Astrocyte (in vitro differentiated cells and primary cell): ENCODE measurements at places on chromosomes 11 and 22. TPM values are rescaled to one million over a fixed set of nuclear protein-coding genes. Genes with fewer than 3 reads are reported as not detected.

GRCh38 chr22:28942801-28943500 is 59.6 kb downstream of the ZNRF3 start:
- no peaks in the 10 kb centered on the region for H3K27me3 ChIP-seq
- H3K36me3 ChIP-seq = no peaks in the 10 kb centered on the region
- no peak overlapping the region for H3K27ac ChIP-seq
- no peak overlapping the region for H3K4me3 ChIP-seq
- H3K4me1 ChIP-seq = no peaks in the 10 kb centered on the region
- no peak for DNase-seq

GRCh38 chr22:30181459-30182349 is 64.9 kb downstream of the LIF start:
- no peaks in the 10 kb centered on the region for H3K27me3 ChIP-seq
- no peak overlapping the region for H3K27ac ChIP-seq
- H3K4me3 ChIP-seq = no peak overlapping the region
- no peak for DNase-seq

GRCh38 chr11:91527380-91528030 is 697.1 kb upstream of the FAT3 start:
- DNase-seq = no peak
- no peak overlapping the region for H3K27ac ChIP-seq
- no peaks in the 10 kb centered on the region for H3K4me1 ChIP-seq

GRCh38 chr11:2090172-2091111 is 48.7 kb downstream of the IGF2 start:
- H3K4me3 ChIP-seq = no peak overlapping the region
- H3K36me3 ChIP-seq = no peaks in the 10 kb centered on the region
- H3K27ac ChIP-seq = no peak overlapping the region
- H3K4me1 ChIP-seq = peaks cover 8% of the 10 kb centered on the region
- no peaks in the 10 kb centered on the region for H3K27me3 ChIP-seq

The SCGB1C1 gene
- not detected in 2 replicates for total RNA-seq

The VSIG2 gene
- total RNA-seq = 0.18 TPM in 1 of 2 replicates, not detected in the other

GRCh38 chr22:48088251-48088650 is 1325.8 kb downstream of the TBC1D22A start:
- no peaks in the 10 kb centered on the region for H3K4me1 ChIP-seq
- H3K27ac ChIP-seq = no peak overlapping the region
- H3K27me3 ChIP-seq = no peaks in the 10 kb centered on the region
- no peak overlapping the region for H3K4me3 ChIP-seq

DNA sequence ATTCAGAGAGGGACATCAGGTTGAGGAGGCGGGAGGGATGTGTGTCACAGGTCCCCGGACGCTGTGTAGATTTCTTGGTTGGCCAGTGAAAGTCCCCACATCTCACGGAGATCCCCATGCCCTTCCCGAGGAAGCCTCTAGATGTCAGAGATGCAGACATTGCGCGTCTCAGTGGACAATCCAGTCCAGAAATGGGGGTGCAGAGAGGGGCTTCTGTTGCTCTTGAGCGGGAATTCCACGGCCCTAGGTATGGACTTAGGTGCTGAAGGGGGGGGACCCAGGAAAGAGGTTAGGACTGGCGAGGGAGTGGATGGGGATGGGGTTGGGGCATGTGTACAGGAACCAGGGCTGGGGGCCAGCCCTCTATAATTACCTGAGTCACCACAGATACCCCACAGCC is 7.0 kb downstream of the THY1 start:
- H3K27ac ChIP-seq = no peak overlapping the region
- no peak for DNase-seq

DNA sequence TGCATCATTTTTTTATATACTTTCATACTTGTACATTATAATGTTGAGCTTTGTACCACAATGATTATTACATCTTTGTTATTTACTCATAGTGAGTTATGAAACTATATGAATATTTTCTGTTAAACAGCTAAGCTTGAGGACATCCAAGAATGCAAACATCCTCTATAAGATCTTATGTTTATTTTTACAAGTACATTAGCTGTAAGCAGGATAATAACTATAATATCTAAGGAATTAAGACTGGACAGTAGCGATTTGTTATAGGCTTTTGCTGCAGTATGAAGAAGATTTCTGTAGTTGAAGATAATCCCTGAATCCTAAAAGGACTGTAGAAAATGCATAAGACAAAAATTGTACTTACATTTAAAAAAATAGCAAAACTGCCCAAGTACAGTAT is 176.0 kb downstream of the METTL15 start:
- no peak for DNase-seq
- no peaks in the 10 kb centered on the region for H3K36me3 ChIP-seq
- no peaks in the 10 kb centered on the region for H3K27me3 ChIP-seq
- H3K27ac ChIP-seq = no peak overlapping the region
- no peaks in the 10 kb centered on the region for H3K4me1 ChIP-seq

DNA sequence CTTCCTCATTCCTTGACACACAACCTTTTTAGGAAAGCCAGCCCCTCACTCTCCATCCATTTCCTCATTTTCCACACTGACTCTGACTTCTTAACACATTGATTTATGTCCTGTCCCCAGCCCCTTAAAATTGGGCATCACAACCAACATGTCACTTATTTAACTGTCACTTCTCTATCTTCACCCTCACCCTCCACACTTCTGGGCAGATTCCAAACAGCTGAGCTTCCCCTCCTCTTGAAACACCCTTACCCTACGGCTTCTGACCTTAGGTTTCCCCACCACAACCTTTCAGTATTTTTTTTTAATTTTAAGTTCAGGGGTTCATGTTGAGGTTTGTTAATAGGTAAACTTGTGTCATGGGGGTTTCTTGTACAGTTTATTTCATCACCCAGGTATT is 696.3 kb downstream of the DLG2 start:
- H3K27ac ChIP-seq = no peak overlapping the region
- no peaks in the 10 kb centered on the region for H3K4me1 ChIP-seq
- no peaks in the 10 kb centered on the region for H3K27me3 ChIP-seq
- H3K4me3 ChIP-seq = no peak overlapping the region

The PRG3 gene
- not detected in 2 replicates for total RNA-seq

- peak overlapping the region; percentile 10 for H3K27ac ChIP-seq
- no peaks in the 10 kb centered on the region for H3K4me1 ChIP-seq
- DNase-seq = peak; percentile 88
- H3K36me3 ChIP-seq = no peaks in the 10 kb centered on the region
Observed at GRCh38 chr22:40668611-40669411, 10.5 kb upstream of the MCHR1 start.

- H3K27me3 ChIP-seq = no peaks in the 10 kb centered on the region
- H3K36me3 ChIP-seq = no peaks in the 10 kb centered on the region
- DNase-seq = no peak
- H3K4me1 ChIP-seq = peaks cover 5% of the 10 kb centered on the region
- H3K27ac ChIP-seq = no peak overlapping the region
Observed at GRCh38 chr22:22927888-22928665, 40.5 kb downstream of the IGLL5 start.

GRCh38 chr11:125886997-125887372 is 483 bp upstream of the HYLS1 start:
- no peak for DNase-seq
- H3K4me3 ChIP-seq = peak overlapping the region; percentile 35
- H3K4me1 ChIP-seq = peaks cover 9% of the 10 kb centered on the region
- no peak overlapping the region for H3K27ac ChIP-seq

DNA sequence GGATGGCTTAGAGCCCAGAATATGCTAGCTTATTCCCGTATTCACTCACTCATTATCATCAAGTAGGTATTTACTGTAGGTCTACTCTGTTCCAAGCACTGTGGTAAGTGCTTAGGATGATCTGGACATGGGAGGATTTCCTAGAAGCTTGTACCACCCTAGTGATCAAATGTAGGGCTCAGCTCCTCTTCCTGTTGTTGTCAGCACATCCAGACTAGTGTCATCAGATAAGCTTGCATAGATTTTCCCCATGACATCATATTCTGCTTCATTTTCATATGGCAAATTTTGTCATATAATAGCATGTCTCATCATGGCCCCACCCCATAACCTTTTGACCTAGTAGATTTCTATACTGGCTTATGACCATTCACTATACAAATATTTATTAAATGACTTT is 19.3 kb upstream of the NUCB2 start:
- H3K4me1 ChIP-seq = peaks cover 8% of the 10 kb centered on the region
- peak; percentile 54 for DNase-seq
- H3K36me3 ChIP-seq = no peaks in the 10 kb centered on the region
- H3K4me3 ChIP-seq = no peak overlapping the region
- peak overlapping the region; percentile 67 for H3K27ac ChIP-seq

The TPBGL gene
- 0.20 and 0.41 TPM in 2 replicates for total RNA-seq

The SUSD2 gene
- total RNA-seq = 0.72 and 0.77 TPM in 2 replicates

- H3K4me3 ChIP-seq = no peak overlapping the region
- H3K36me3 ChIP-seq = peaks cover 6% of the 10 kb centered on the region
- peaks cover 11% of the 10 kb centered on the region for H3K4me1 ChIP-seq
- no peak for DNase-seq
Observed at GRCh38 chr11:612201-612960, 3.4 kb downstream of the IRF7 start.

DNA sequence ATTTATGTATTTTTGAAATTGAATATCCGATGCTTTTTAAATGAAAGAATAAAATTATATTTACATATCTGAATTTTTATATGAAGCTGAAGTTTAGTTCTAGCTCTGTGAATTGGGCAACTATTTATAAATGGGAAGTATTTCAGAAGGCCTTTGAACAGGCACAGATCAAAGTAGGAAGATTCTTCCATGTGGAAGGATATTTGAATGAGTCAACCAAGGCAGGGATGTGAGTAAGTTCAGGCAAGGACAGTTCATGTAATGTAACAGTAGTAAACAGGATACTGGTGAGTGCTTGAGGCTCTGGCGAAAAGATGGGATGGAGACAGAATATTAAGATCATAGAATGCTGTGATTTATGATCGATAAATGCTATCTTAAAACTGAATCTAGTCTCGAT is 417.8 kb upstream of the CCDC179 start:
- no peaks in the 10 kb centered on the region for H3K27me3 ChIP-seq
- no peaks in the 10 kb centered on the region for H3K36me3 ChIP-seq
- H3K27ac ChIP-seq = no peak overlapping the region
- no peaks in the 10 kb centered on the region for H3K4me1 ChIP-seq

The RBMXL2 gene
- total RNA-seq = not detected in 2 replicates

DNA sequence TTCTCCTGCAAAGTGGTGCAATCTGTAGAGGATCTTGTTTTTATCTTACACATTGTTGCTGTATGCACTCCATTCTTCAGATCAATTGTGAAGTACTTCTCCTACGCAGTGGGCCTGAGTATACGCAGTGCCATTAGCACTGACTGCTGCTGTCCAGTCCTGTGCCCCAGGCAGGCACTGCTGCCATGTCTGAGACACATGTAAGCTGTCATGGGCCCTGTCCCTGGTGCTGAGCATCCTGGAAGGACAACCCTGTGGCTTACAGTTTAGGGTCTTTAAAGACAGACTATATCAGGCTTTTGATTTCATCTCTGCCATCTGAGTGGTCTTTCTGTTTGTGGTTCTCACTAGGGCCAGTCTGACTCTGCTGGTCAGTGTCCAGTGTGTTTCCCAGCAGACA is 44.8 kb upstream of the PTPN5 start:
- DNase-seq = no peak
- no peaks in the 10 kb centered on the region for H3K4me1 ChIP-seq

DNA sequence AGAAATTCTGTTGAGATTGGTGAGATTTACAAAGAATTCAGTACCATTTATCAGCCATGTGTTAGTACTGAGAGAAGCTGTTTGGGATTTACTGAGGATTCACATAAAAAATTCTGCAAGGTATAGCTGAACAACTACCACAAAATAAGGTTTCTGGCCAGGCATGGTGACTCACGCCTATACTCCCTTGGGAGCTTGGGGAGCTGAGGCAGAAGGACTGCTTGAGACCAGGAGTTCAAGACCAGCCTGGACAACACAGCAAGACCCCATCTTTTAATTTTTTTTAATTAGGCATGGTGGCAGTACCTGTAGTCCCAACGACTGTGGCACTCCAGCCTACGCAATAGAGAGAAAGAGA is 86.7 kb downstream of the SIK3 start:
- peaks cover 12% of the 10 kb centered on the region for H3K4me1 ChIP-seq
- no peaks in the 10 kb centered on the region for H3K27me3 ChIP-seq
- DNase-seq = no peak
- peak overlapping the region; percentile 65 for H3K27ac ChIP-seq
- H3K36me3 ChIP-seq = peaks cover 2% of the 10 kb centered on the region

The KDELR3 gene
- 72.6 and 96.0 TPM in 2 replicates for total RNA-seq

The OR51B2 gene
- not detected in 2 replicates for total RNA-seq

- H3K36me3 ChIP-seq = no peaks in the 10 kb centered on the region
- no peak overlapping the region for H3K27ac ChIP-seq
- H3K4me1 ChIP-seq = no peaks in the 10 kb centered on the region
- DNase-seq = no peak
Observed at GRCh38 chr11:58135171-58135570, 9.8 kb upstream of the OR9I1 start.

DNA sequence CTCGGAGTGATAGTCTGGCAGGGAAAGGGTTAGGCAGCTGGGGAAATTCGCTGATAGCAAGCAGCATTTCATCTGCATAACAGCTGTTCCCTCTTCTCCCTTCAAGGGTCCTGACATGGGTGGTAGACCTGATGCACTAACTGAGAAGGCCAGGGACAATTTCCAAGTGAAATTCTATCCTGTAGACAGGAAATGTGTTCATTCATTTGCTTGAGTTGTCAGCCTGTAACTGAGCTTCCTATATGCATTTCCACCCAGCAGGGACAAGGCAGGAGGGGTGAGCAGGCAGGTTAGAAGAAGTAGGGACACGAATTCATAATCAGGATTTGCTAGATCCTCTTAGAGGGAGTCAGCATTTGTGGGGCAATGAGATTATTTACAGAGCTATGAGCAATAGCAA is 154.3 kb upstream of the NCAM1 start:
- no peak for DNase-seq
- no peaks in the 10 kb centered on the region for H3K4me1 ChIP-seq
- H3K4me3 ChIP-seq = no peak overlapping the region
- no peaks in the 10 kb centered on the region for H3K27me3 ChIP-seq

The OR10A5 gene
- not detected in 2 replicates for total RNA-seq

DNA sequence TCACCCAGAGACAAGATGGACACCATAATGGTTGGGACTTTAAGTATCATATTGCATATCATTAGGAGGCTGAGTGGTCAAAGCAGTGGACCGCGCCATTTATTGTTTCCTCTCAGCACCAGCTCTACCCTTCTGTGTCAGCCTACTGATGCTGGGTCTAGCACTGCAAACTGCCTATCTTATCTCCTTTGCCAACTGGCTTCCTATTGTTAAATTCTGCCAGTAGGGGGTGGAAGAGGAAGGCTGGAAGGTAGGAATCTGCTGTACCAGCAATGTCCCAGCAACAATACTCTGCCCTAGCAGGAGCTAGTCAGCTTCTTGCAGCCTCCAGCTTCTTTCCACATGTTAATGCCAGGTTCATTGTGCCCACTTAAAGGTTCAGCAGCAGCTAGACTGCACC is 367.1 kb upstream of the PDGFD start:
- H3K27me3 ChIP-seq = no peaks in the 10 kb centered on the region
- no peaks in the 10 kb centered on the region for H3K36me3 ChIP-seq
- H3K4me3 ChIP-seq = no peak overlapping the region

DNA sequence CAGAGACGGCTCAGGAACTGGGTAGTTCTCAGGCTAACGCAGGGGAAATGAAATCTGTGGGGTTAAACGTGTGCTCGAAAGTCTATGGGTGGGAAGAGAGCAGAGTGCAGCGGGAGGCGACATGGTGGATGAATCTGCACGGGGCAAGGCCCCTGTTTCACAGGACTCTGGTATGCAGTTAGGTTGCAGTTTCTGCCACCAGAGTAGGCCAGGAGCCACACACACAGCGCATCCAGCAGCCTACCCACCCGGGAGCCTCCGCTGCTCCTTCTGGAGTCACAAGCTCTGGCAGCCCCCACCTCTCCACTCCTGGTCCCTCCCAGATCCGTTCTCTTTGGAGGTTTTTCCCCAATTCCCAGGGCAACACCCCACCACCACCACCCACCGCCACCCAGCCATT is 27.0 kb downstream of the SPATA19 start:
- no peak overlapping the region for H3K27ac ChIP-seq
- no peaks in the 10 kb centered on the region for H3K27me3 ChIP-seq
- no peak overlapping the region for H3K4me3 ChIP-seq
- no peak for DNase-seq
- no peaks in the 10 kb centered on the region for H3K36me3 ChIP-seq
